Breast epithelium (tissue), 4 donors: ENCODE measurements at places on chromosomes 12 and 14. TPM values are rescaled to one million over a fixed set of nuclear protein-coding genes. Genes with fewer than 3 reads are reported as not detected.

Gene ANG
- 55.5 TPM for total RNA-seq

Gene KRT8
- 153 TPM for total RNA-seq

Gene ADGRD1
- total RNA-seq, result 47.5 TPM

Gene C14orf180
- total RNA-seq, result 4.2 TPM

Gene PMEL
- total RNA-seq, result 4.7 TPM

Gene LRTM2
- not detected for total RNA-seq

Gene CLEC14A
- 11.9 TPM for total RNA-seq

Gene ACSM4
- not detected for total RNA-seq

DNA sequence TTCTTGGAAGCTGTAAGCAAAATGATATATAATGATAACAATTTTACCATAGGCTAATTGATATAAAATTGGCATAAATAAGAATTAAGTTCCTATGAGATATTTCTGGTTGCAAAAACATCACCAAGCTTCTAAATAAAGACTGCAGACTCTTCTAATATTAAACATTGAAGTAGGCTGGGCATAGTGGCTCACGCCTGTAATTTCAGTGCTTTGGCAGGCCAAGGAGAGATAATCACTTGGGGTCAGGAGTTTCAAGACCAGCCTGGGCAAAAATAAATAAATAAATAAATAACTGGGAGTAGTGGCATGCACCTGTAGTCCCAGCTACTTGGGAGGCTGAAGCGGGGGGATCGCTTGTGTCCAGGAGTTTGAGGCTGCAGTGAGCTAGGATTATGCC is 71.8 kb downstream of the NPAS3 start:
- DNase-seq, result no peak
- H3K4me3 ChIP-seq, result no peak overlapping the region
- H3K27ac ChIP-seq, result no peak overlapping the region
- no peaks in the 10 kb centered on the region for H3K4me1 ChIP-seq
- H3K27me3 ChIP-seq, result no peaks in the 10 kb centered on the region
- no peaks in the 10 kb centered on the region for H3K36me3 ChIP-seq

- H3K27me3 ChIP-seq, result no peaks in the 10 kb centered on the region
- H3K27ac ChIP-seq, result no peak overlapping the region
- H3K4me3 ChIP-seq, result no peak overlapping the region
- H3K36me3 ChIP-seq, result no peaks in the 10 kb centered on the region
- no peaks in the 10 kb centered on the region for H3K4me1 ChIP-seq
Measured at GRCh38 chr14:84095681-84096080, 1434.3 kb upstream of the FLRT2 start.

- no peaks in the 10 kb centered on the region for H3K36me3 ChIP-seq
- no peaks in the 10 kb centered on the region for H3K4me1 ChIP-seq
- no peak overlapping the region for H3K4me3 ChIP-seq
Measured at GRCh38 chr14:102854091-102854703, 68.3 kb upstream of the AMN start.

DNA sequence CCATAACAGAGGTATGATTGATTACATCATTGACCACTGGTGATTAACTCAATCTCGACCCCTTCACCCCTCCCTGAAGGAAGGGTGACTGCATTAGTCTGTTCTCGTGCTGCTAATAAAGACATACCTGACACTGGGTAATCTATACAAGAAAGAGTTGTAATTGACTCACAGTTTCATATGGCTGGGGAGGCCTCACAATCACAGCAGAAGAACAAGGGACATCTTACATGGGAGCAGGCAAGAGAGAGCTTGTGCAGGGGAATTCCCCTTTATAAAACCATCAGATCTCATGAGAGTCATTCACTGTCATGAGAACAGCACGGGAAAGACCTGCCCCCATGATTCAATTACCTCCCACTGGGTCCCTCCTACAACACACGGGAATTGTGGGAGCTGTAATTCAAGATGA is 55.9 kb upstream of the TMCC3 start:
- no peaks in the 10 kb centered on the region for H3K4me1 ChIP-seq
- no peaks in the 10 kb centered on the region for H3K27me3 ChIP-seq
- H3K36me3 ChIP-seq, result no peaks in the 10 kb centered on the region
- DNase-seq, result no peak
- no peak overlapping the region for H3K27ac ChIP-seq

DNA sequence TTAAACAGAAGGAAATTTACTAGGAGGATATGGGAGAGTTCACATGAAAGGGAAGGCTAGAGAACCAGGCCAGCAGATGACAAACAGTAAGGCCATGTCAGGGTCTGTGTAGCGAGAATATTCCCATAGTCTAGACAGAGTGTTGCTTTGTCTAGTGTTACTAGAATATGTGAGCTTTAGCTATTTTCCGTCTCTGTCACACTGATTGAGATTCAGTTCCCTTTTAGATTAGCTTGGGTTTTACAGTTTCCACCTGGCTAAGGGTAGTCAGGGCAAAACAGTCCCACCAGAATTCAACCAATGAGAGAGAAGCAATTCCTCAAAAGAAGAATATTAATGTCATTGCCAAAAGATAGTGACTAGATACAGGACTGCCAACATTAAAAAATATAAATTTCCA is 82.8 kb upstream of the MDM1 start:
- H3K36me3 ChIP-seq, result no peaks in the 10 kb centered on the region
- no peaks in the 10 kb centered on the region for H3K27me3 ChIP-seq
- H3K27ac ChIP-seq, result no peak overlapping the region
- DNase-seq, result no peak
- no peaks in the 10 kb centered on the region for H3K4me1 ChIP-seq

GRCh38 chr14:89870316-89870715 is 84.2 kb downstream of the EFCAB11 start:
- H3K27ac ChIP-seq, result no peak overlapping the region
- no peak overlapping the region for H3K4me3 ChIP-seq
- H3K4me1 ChIP-seq, result no peaks in the 10 kb centered on the region
- no peaks in the 10 kb centered on the region for H3K27me3 ChIP-seq

GRCh38 chr14:40417777-40418401 is 985.7 kb upstream of the FBXO33 start:
- no peaks in the 10 kb centered on the region for H3K4me1 ChIP-seq
- no peak overlapping the region for H3K4me3 ChIP-seq
- no peak for DNase-seq
- no peak overlapping the region for H3K27ac ChIP-seq

DNA sequence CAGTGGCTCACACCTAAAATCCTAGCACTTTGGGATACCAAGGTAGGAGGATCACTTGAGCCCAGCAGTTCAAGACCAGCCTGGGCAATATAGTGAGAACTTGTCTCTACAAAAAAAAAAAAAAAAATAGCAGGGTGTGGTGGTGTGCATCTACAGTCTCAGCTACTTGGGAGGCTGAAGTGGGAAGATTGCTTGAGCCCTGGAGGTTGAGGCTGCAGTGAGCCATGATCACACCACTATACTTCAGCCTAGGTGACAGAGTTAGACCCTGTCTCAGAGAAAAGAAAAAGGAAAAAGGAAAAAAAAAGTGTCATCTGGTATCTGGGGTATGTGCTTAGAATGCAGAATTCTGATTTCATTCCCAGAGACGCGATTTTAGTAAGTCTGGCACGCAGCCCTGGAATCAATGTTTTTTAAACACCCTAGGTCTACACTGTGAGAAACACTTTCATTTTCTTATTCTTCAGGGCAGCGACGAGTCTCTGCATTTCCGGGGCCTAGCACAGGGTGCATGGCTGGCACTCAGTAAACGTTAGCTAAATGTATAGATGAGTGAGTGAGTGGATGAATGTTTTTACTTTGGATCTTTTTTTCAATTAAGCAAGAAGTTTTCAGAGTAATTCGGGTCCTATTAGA is 243.8 kb upstream of the PWP1 start:
- H3K27ac ChIP-seq, result no peak overlapping the region
- no peaks in the 10 kb centered on the region for H3K27me3 ChIP-seq
- no peaks in the 10 kb centered on the region for H3K4me1 ChIP-seq

DNA sequence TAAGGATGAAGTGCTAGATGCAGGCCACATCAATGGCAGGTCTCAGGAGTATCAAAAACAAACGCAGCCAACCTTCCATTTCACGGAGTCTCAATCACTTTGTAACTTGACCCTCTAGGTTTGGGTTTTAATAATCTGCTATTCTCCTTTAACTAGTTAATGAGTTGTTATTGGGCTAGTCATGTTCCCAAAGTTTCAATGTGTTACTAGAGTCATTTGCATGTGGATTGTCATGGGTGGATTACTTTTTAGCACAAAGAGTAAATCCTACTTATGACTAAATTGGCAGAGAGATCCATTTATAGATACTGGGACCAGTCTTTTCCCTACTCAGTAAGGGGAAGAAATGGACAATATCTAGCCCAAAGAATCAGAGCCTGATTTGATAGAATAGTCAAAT is 151.0 kb downstream of the BCAT1 start:
- no peaks in the 10 kb centered on the region for H3K4me1 ChIP-seq
- no peak overlapping the region for H3K4me3 ChIP-seq
- no peak overlapping the region for H3K27ac ChIP-seq
- H3K27me3 ChIP-seq, result no peaks in the 10 kb centered on the region
- DNase-seq, result no peak

GRCh38 chr12:3236345-3237187 is 159.4 kb downstream of the TSPAN9 start:
- H3K27ac ChIP-seq, result no peak overlapping the region
- no peak overlapping the region for H3K4me3 ChIP-seq
- no peaks in the 10 kb centered on the region for H3K36me3 ChIP-seq
- H3K27me3 ChIP-seq, result no peaks in the 10 kb centered on the region
- H3K4me1 ChIP-seq, result no peaks in the 10 kb centered on the region

DNA sequence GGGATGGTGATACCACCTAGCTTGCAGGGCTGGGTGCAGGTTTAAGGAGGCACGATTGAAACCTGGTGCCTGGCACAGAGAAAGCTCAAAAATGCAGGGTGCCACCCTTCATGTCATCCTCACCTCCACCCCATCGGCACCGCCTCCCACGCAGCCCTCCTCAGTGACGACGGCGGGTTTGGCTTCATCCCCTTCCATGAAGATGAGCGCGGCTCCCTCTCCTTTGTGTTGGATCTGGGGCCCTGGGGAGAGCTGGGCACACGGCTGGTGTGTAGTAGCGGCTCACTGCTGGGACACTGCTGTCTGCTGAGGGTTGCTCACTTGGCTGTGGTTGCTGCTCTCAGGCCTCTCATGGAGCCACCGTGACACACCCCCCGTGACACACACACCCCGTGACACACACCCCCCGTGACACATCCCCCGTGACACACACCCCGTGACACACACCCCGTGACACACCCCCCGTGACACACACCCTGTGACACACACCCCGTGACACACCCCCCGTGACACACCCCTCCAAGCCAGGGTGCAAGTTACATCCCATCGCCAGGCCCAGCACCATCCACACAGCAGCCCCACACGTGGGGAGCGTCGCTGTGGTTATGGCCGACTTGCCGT is 42.9 kb upstream of the FZD10 start:
- DNase-seq, result no peak
- H3K36me3 ChIP-seq, result no peaks in the 10 kb centered on the region
- H3K27me3 ChIP-seq, result no peaks in the 10 kb centered on the region
- H3K4me1 ChIP-seq, result no peaks in the 10 kb centered on the region

- no peak overlapping the region for H3K27ac ChIP-seq
- no peaks in the 10 kb centered on the region for H3K4me1 ChIP-seq
- H3K4me3 ChIP-seq, result no peak overlapping the region
- H3K27me3 ChIP-seq, result no peaks in the 10 kb centered on the region
Measured at GRCh38 chr12:126742241-126742641, 1524.7 kb upstream of the TMEM132C start.
